Activated CD8-positive, alpha-beta memory T cell treated with anti-CD3 and anti-CD28 coated beads, Interleukin-2, amount 50 U/mL, for 4 hours (primary cell): ENCODE measurements at places on chromosomes 5 and 9.

- DNase-seq, result no peak
These were observed 37.8 kb downstream of the DNAJB5 start for GRCh38 chr9:35027374-35027773.

- DNase-seq, result no peak
These were observed 89.3 kb upstream of the ALDH1A1 start for GRCh38 chr9:73042155-73042554.

- DNase-seq, result no peak
These were observed 499.5 kb upstream of the KLF4 start for GRCh38 chr9:107989099-107989498.

DNA sequence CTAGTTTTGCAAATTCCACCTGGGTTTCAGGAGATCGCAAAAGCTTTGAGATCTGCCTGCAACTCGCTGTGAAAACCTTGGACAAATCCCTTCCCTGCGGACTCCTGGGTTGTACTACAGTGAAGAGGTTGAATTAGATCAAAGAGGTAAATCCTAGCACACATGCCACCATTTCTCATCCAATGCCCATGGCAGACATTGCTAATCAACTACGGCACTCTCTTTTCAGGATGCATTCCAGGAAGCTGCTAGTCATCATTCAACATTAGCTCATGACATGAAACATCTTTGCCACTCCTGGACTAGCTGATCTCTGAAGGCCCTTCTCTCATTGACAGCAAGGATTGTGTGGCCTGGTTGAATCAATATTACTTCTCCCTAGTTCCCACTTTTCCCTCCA, 46.1 kb downstream of the PCDH1 start:
- no peak for DNase-seq

DNA sequence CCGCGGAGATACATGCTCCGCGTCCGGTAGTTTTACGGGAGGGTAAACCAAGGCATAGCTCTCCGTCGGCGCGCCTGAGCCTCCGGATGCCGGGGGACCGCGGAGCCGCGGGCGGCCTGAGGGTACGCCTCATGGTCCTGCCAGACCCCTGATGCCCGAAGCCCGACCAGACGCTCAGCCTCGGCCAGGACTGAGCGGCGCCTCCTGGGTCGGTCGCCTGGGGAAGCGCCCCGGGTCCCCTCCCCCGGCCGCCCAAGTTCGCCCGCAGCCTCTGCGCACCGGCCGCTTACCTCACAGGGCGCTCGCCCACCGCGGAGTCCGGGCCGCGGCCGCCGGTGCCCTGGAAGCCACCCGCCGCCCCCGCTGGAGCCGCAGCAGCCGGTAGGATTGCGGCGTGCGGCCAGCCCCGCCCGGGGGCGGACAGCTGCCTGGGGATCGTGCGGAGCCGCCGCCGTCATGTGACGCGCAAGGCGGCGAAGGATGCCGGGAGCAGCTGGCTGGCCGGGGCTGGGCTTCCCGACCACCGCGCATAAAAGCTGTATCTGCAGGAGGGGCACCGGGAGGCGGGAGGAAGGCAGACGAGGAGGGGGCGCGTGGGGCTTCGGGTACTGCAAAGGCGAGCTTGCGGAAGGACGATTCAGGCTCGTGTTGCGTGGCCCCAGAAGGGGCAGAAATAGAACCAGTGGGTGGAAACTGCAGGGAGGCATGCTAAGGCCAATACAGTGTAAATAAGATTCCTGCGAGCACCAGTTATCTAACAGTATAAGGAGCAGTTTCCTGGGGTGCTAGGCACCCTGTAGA, at the start of gene FBXO10:
FBXO10 (minus strand) TSS at position 460 of the 801 bp plus-strand sequence. CDS start 34,612 bp downstream, outside the sequence.
- peak; percentile 42 for DNase-seq

GRCh38 chr5:109882546-109882945, 192.8 kb downstream of the MAN2A1 start:
- no peak for DNase-seq

DNA sequence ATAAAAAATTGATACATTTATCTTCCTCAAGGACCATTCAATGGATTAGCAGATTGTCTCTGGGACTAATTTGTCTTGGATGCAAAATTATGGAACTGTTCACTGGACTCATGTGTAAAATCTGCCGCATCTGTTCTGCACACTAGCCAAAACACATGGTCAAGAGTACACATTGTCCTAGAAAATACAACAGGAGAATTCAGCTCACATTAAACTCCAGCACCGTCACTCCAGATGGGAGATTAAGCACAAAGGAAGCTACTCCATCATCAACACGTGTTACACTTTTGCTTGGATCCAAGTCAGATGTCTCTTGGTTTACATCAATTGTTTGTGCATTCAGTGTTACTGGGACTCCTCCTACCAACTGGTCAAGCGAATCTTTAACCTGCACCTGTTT, 28.8 kb downstream of the C5 start:
- no peak for DNase-seq

- DNase-seq, result no peak
These were observed 102.2 kb downstream of the MAP1B start for GRCh38 chr5:72209147-72210115.

GRCh38 chr5:89255845-89256463, 373.0 kb upstream of the MEF2C start:
- DNase-seq, result no peak

- DNase-seq, result no peak
These were observed 316.8 kb downstream of the NDUFS4 start for GRCh38 chr5:53877243-53877642.

- DNase-seq, result no peak
These were observed 69.4 kb downstream of the PPIC start for GRCh38 chr5:122967085-122967484.

DNA sequence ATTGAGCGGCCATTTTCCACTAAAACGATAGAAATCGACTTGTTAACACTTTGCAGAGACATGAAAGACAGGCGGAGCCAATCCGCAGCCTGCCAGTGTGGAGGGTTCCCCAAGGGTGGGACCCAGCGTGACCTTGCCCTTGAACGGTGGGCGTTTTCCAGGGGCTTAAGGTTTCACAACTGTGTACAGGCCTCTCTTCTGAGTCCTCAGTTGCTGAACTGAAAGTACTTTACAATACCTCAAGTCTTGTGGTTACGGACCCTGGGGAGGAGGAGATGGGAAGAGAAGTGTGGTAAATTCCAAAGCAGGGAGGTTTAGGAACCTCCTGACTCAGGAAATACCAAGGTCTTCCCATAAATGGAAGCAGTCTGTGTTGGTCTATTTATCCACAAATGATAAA, 68.2 kb upstream of the CKMT2 start:
- no peak for DNase-seq

DNA sequence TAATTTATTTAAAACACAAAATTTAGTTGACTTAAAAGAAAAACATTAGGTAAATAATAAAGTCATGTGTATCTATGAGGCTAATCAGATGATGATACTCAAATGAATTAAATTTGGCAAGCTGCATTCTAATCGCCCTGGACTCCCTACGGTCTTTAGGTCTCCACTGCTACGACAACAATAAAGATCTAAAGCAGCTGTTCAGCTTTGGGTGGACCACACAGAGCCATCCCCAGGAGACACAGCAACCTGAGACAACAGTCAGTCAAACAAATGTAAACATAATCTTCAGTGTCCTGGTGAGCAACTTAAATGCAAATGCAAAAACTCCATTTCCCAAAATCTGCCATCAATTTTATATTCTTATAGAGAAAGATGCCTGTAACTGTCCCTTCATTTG, 65.5 kb downstream of the MCTP1 start:
- DNase-seq, result no peak

- DNase-seq, result peak; percentile 19
These were observed 316.6 kb downstream of the AGTPBP1 start for GRCh38 chr9:85425153-85425611.

GRCh38 chr9:69672596-69673310, 582 bp upstream of the APBA1 start:
- peak; percentile 65 for DNase-seq

GRCh38 chr5:138972230-138972629, 97.1 kb upstream of the LRRTM2 start:
- DNase-seq, result no peak

GRCh38 chr5:156532921-156533320, 206.0 kb downstream of the SGCD start:
- DNase-seq, result no peak

- DNase-seq, result no peak
These were observed 58.3 kb upstream of the CPEB4 start for GRCh38 chr5:173829826-173830225.

- no peak for DNase-seq
These were observed 308.8 kb downstream of the IRX2 start for GRCh38 chr5:2442496-2443354.

GRCh38 chr5:76695346-76695745, 20.6 kb upstream of the F2R start:
- no peak for DNase-seq

DNA sequence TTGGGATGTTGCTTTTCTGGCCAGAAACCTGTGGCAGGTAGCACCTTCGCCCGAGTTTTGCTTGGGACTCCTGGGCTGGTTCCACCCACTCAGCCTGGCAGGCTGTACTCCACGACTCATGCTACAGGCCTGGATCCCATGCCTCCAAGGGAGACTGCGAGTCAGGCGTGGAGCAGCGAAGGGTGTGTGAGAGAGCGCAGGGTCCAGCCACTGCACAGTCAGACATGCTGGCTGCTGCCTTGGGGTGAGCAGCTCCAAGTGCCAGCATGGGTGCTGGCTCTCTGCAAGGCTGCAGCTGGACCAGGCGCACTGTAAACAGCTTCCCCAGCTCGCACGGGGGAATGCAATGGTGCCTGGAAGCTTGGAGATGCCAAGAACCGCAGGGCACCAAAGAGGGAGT, 249.6 kb upstream of the EDIL3 start:
- no peak for DNase-seq

GRCh38 chr9:115285836-115286235, 167.9 kb upstream of the TNC start:
- no peak for DNase-seq

DNA sequence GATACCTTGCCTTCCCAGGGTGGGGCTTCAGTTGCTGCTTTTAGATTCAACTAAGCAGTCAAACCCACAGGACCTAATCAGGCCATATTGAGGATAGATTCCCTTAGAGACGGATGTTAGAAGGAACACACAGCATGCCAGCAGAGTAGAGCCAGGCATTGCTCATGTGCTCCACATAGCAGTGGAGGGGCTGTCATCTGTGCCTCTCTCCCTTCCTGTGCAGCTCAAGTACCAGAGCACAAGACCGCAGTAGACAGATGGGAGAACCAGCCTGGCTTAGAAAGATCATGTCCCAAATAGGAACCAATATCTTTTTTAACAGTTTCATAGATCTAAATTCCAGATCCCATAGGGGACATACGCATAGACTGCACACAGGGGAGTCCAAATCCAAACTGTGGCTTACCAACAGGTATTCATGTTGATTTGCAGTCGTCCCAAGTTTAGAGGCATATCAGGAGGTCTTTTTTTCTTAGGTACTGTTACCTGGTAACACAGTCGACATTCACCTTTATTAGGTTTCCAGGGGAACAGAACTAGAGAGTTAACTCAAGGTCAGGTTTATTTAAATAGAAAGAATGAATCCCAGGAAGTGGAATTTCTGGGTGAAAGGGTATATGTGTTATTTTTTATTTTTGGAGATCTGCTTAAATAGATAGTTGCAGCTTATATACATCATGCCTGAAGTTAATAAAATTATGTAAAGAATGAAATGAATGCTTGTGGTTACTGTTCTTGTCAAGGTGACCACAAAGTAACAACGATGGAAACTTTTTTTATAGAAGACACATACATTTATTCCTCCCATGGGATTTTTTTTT, 43.5 kb upstream of the PCAT7 start:
- no peak for DNase-seq

DNA sequence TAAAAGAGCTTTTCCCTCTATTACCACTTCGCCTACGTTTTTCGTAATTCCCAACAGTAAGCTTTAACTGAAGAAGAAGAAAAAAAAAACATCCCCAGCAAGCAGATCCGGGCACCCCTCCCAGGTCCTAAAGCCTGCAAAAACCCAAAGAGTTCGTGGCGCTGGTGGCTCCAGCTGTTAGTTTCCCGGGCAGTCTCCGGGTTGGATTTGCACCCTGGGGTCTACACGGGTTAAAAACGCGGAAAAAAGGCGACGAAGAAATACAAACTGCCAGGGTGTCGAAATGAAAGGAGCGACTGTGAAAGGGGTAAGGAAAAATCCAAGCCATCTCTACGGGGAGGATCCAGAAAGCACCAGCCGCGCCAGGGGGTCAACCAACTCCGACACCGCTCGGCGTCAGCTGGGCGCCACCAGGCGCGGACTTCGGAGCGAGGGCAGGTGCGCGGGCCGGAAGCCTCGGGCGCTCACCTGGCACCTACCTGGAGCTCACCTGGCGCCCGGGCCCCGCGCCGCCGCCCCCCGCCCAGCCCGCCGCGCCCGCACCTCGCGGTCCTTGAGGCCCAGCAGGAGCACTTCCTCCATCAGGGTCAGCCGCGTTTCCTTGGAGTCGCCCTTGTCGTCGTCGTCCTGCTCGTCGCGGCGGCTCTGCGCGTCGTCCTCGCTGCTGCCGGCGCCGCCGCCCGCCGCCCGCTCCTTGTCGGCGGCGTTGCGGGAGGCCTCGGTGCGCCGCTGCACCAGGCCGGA, 680 bp downstream of the GOLPH3 start:
- peak; percentile 33 for DNase-seq

DNA sequence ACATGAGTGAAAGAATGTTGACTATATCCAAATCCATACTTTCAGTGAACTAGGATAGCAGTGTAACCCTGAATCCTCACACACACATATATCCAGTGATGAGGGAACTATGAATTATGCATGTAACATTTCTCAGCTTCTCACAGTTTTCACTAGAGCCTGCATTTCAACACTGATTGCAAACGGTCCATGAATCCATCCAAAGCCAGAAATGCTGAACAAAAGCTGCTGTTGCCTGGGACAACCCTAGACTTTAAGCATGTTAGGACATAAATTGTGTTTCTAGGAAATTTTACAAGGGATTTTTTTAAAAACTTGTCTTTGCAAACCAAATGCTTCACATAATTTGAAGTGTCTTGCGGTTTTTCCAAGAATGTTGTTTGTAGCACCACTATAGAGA, 2010.0 kb upstream of the WWC1 start:
- no peak for DNase-seq

DNA sequence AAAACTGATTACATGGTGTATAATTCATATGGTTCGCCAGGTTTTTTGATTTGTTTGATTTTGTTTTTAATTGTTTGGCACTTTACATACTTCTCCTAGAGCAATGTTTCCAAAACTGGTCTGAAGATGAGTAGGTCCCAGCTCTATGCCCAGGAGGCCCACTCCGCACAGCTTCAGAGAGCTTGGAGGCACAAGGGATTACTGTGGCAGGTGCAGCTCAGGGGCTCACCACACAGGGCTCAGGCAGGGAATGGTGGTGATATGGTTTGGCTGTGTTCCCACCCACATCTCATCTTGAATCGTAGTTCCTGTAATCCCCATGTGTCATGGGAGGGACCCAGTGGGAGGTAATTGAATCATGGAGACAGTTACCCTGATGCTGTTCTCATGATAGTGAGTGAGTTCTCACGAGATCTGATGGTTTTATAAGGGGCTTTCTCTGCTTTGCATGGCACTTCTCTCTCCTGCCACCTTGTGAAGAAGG, 296.6 kb downstream of the MED10 start:
- no peak for DNase-seq

DNA sequence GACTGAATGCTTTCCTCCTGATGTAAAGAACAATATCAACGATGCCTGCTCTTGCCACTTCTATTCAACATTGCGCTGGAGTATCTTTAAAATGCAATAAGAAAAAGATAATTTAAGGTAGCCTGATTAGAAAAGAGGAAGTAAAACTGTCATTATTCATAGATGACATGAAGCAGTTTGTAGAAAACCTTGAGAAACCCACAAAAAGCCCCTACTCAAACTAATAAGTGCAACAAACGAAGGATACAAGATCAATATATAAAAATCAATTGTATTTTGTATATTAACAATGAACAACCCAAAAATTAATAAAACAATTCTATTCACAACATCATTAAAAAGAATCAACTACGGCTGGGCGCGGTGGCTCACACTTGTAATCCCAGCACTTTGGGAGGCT, 76.4 kb upstream of the CKMT2 start:
- DNase-seq, result no peak
